ENCODE measurements at places on chromosomes 1 and 21.

DNA sequence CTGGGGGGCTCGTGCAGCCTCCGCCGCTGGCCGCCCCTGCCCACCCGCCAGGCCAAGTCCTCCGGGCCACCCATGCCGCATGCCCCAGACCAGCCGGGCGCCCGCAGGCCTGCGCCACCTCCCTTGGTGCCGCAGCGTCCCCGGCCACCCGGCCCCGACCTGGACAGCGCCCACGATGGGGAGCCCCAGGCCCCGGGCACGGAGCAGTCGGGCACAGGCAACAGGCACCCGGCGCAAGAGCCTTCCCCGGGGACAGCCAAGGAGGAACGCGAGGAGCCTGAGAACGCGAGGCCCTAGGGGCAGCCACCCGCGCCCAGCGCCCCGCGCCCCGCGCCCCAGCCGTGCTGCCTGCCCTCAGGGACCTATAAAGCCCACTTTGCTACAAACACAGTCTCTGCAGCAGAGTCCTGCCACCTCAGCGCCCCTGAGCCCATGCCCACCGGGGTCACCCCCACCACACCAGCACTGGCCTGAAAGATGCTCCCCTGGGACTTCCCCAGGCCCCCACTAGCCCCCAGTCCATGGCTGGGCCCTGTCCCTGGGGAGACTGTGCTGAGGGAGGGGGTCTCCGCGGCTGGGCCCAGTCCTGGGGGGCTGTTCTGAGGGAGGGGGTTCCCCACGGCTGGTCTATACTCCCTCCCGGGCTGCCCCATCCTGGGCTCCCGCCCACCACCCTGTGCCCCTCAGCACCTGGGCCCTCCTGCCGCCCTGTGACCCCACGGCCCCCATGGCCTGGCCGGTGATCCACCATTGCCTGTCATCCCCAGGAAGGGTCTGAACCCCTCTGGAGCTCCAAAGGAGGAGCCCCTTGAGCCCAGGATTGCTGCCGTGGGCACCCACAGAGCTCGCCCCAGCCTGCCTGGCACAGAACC, 8.6 kb downstream of the TNFRSF18 start:
- no peak for DNase-seq

- DNase-seq, result no peak
These were observed 119.5 kb downstream of the MAB21L3 start for GRCh38 chr1:116230712-116231111.

GRCh38 chr1:29983321-29983720, 740.1 kb downstream of the MATN1 start:
- no peak for DNase-seq

GRCh38 chr1:117051224-117052064, 8.7 kb upstream of the TTF2 start:
- DNase-seq, result no peak

DNA sequence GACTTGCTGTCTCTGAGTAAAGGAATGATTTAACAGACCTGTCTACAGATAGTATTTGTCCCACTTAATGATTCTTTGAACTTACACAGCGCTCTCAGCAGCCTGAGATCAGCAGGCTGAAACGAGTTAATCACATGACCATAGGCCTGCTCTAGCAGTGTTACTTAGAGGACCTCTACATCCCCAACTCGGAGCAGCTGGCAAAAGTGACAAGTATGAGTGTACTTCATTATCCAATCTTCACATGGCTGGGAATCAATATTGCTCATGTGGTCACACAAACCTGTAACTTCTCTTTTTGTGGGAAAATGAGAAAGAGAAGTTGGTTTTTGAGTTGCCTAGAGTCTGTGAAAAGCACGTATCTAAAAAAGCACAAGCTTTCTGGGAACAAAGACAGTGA, 11.4 kb upstream of the ATP13A2 start:
- no peak for DNase-seq

DNA sequence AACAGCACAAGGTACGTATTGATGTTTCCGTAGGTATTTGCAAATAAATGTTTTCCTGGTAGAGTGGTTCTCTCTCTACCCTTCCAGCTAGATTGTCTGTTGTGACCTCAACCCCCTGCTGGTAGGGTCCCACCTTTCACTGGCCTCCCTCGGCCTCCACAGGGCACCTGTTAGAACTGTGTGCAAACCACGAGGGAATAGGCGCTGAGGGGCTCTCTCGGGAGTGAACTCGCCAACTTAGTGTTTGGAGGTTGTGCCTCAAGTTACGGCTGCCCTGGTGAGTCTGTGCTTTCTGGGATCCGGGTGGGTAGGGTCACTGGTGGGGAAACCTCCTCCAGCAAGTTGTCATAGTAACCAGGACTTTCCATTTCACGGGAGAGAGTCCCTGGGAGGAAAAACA, 204.7 kb upstream of the EDN2 start:
- DNase-seq, result no peak

DNA sequence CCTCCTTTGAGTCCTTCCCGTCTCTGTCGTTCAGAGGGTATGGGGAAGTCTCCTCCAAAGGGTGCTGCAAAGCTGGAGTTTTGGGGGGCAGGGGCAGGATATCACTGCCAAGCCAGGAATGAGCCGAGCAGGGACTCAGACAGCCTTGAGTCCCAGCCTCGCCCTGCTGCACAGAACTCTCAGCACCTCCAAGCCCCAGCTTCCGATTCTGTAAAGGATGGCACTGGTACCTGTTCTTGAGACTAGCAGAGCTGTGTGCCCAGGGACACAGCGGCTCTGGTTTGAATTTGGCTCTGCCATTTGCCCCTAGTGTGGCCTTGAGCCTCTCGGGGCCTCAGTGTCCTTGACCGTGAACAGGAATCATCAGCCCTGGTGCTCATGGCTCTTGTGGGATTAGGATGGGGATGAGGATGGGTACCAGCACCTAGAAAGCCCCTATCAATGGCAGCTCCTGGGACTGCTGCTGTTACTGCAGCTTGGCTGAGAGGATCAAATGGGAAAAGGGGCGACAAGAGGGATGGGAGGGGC, 1.5 kb upstream of the FBLIM1 start:
- no peak for DNase-seq

GRCh38 chr1:41557751-41558455, 73.4 kb upstream of the EDN2 start:
- no peak for DNase-seq

GRCh38 chr1:31671561-31672201, 27.0 kb upstream of the PEF1 start:
- DNase-seq, result no peak

- DNase-seq, result no peak
These were observed 45.1 kb upstream of the EXO1 start for GRCh38 chr1:241802863-241803262.

- DNase-seq, result no peak
These were observed 5.6 kb downstream of the MCOLN2 start for GRCh38 chr1:84991097-84991920.

GRCh38 chr1:20578062-20578461, 10.8 kb upstream of the CDA start:
- no peak for DNase-seq

- no peak for DNase-seq
These were observed 20.3 kb upstream of the FCRL4 start for GRCh38 chr1:157618190-157618589.

DNA sequence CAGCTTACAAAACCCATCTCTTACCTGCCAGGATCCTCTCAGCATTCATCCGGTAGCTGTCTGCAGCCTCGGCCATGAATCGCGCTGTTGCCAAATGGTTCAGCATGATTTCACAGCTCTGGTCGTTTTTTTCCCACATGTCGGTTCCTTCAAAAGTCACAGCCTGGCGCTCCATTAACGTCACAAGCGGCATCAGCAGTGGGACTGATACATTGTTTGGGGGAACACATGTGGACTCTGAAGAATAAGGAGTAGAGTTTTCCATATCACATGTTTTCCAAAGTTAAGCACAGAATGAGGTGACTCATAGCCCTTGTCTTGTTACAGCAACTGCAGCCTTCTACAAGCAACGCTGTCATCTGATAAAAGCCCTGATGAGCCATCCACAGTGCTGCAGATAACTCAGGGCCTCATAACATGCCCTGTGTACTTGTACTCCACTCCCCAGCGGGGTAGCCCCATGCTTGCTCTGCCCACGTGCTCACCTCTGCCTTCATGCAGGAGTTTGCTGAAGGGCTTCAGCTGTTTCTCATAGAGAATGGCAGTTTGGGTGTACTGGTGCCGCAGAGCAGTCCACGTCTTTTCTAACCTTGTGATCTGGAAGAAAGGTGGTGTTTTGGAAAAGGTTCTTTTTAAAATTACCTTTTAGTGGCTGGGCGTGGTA, 114.2 kb downstream of the BCAR3 start:
- no peak for DNase-seq

GRCh38 chr1:210700511-210700910, 371.8 kb downstream of the HHAT start:
- DNase-seq, result no peak

- DNase-seq, result no peak
These were observed 234.3 kb upstream of the NFIA start for GRCh38 chr1:60847855-60848582.

DNA sequence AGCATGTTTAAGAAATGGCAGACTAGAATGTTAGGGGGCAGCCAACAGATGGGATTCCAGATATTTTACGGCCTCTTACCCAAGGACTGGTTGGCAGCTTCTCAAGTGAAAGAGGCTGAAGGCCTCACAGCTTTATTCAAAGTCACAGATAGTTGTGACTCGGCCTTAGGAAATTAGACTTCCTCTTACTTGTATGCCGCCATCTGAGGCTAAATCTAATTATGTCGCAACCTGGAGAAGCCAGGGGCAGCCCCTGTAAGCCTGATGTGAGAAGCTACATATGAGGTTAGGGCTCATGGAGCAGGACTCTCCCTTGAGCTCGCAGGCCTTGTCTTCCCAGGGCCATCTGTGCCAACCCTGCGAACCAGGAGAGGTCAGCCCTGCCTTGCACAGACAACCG, 352.5 kb downstream of the HHAT start:
- no peak for DNase-seq

DNA sequence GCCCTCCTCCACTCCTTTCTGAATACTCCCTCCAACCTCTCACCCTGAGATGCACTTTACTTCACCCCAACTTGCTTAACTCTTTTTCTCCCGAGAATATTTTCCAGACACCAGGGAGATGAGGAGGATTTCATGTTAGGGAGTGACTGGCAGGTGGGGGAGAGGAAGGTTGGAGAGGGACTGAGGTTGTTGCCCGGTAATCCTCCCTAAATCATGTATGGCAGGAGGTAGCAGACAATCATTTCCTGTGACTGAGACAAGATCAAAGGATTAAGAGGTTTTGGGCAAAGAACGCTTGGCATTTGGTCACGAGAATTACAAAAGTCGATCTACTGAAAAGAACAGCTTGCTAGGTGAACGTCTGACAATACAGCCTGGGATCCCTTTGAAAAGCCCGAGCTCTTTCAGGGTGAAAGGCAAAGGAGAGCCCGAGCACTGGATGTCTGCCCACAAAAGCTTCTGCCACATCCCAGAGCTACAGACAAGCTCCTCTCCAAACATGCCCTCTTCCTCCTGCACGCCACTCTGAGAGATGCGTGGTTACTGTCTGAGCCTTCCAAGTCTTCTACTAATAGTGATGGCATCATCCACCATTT, 154.1 kb downstream of the DAB1 start:
- DNase-seq, result no peak

GRCh38 chr1:75334876-75335389, 200.7 kb downstream of the LHX8 start:
- DNase-seq, result no peak

GRCh38 chr1:24981631-24982005, 51.5 kb upstream of the RUNX3 start:
- DNase-seq, result no peak

- no peak for DNase-seq
These were observed 7.2 kb upstream of the WARS2 start for GRCh38 chr1:119147661-119148090.

DNA sequence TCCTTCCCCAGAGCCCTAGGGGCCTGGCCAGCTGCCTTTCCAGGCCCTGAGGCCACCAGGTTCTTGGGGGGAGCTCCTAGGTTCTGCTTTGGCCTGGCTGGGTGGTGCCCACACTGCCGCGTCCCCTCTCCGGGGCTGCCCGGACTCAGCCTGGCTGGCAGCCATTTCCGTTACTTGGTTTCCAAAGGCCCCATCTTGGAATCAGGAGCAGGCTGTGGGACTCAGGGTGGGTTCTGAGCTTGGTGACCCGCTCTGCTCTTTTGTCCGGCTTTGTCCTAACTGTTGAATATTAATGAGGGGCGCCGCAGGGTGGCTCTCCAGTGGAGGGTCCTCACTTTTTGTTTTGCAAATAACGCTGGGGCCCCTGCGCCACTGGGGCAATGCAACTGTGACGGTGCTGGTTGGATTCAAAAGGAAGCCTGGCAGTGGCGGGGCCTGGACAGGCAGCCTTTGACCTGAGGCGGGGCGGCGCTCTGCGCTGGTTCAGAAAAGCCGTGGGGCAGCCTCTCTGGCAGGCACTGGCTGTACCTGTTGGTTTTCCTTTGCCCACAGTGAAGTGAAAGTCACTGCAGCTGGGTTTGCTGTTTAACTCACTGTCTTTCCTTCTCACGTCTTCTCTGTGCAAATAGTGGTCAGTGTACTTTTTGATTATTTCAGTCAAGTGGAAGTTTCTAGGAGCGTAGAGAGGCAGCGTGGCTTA, 20.2 kb downstream of the SKI start:
- DNase-seq, result no peak
